ENCODE measurements at places on chromosomes 6 and 20.

GRCh38 chr6:105835373-105835772, 250.8 kb upstream of the PRDM1 start:
- DNase-seq: no peak

DNA sequence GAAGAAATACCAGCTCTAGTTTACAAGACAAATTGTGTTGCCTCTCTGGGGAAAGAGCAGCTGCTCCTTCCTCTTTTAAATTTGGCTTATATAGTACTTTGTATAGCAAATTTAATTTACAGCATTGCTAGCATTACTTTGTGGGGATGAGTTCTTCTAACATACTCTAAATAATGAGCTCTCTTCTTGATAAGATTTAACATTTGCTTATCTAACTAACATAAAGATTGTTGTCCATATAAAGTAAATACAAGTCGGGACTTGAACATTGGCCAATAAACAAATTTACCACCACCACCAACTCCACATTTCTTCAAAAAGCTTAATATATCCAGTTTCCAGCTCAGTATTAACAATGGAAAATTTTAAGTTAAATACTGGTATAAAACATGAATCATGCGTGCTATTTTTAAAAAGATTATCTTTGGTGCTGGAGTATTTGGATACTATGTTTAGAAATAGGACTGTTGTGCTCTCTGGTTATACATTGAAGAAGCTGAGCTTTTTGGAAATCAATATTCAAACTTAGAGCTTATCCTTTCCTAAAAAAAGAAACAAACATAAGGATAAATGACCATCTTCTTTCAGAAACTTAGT, 1146.9 kb upstream of the GJE1 start:
- DNase-seq: no peak

DNA sequence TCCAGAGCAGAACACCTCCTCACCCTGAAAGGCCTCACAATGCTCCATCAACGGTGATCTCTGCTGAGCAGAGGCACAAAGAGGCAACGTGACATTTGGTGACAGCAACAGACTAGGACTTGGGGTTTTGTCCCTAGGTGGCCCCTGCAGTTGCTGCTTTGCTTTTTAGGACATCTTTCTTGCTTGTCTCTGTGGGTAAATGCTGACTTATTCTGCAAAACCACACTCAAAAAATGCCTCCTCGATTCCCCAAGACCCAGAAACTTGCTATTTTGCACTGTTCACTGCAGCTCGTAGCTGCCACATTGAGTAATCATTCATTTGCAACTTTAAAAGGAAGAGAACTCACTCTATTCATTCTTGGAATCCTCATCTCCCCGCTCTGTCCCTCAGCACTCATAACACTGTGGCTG, 209.9 kb downstream of the LY86 start:
- no peak for DNase-seq

- no peak for DNase-seq
These were observed 206.8 kb upstream of the SMLR1 start for GRCh38 chr6:130620338-130620781.

GRCh38 chr6:14513496-14514393, 396.2 kb downstream of the CD83 start:
- no peak for DNase-seq

GRCh38 chr6:5086294-5086890, 1.3 kb downstream of the PPP1R3G start:
- DNase-seq: no peak

Measured in naive thymus-derived CD4-positive, alpha-beta T cell (primary cell).